NCI-H1105 (cell line): ENCODE measurements at places on chromosomes 7 and 10.

DNA sequence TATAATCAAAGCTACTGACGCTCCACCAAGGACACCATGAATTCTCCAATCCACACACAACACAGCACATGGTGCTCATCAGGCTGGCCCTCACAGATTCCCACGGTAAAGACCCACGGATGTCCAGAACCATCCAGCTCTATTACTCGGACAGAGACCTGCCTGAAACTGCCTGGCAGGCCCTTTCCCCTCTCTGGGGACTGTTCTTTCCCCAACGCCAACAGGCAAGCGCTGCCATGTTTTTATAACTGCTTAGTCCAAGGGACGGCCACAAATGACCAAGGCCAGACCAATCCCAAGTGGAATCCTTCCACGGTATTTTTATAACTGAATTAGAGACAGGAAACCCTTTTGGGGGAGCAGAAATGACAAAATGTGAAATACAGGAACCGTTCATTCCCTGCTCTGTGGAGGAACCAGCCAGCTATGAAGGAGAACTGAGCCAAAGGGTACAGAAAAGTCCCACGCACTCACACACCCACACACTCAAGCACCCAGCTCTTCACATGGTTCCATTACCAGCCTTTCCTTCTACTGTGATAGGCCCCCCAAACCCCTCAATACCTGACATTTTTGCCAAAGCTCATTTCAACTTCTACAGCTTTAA is 4.1 kb downstream of the PIP4K2A start:
- DNase-seq: no peak

DNA sequence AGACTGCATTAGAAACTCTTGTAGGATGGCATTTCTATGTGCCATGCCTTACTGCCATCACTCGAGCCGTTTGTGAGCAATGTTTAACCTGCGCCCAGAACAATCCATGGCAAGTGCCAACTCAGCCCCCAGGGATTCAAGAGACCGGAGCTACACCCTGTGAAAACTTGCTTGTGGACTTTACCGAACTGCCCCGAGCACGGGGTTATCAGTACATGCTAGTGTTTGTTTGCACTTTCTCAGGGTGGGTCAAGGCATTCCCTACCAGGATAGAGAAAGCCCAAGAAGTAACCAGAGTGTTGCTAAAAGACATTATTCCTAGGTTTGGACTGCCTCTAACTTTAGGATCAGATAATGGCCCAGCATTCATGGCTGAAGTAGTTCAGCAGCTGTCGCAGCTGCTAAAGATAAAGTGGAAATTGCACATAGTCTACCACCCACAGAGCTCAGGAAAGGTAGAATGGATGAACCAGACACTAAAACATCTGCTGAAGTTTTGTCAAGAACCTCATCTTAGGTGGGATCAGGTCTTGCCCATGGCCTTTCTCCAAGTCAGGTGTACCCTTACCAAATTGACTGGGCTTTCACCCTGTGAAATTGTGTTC is 8.9 kb upstream of the CYREN start:
- DNase-seq: no peak

- DNase-seq: no peak
Observed at GRCh38 chr10:100186253-100187212, 704 bp upstream of the ERLIN1 start.

- DNase-seq: no peak
Observed at GRCh38 chr10:16049050-16049449, 188.7 kb upstream of the MINDY3 start.

GRCh38 chr7:116652793-116653192 is 19.2 kb upstream of the MET start:
- DNase-seq: no peak

DNA sequence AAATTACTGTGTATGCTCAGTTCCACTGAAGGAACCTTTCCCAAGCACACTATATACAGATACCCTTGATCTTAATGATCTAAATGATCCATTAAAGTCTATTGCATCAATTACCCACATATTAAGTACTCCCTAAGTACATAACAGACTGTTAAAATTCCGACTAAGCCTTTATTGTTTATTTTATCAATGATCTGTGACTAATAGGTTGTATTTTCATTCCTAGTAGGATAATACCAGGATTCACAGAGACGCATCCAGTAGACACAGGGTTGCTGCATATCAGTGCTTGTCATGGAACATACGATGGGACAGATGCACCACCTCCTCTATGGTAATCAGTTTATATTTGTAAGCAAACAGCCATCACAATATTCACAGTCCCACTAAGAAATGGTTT is 159.6 kb upstream of the SLC26A5 start:
- no peak for DNase-seq

GRCh38 chr7:119197172-119197876 is 972.8 kb downstream of the ANKRD7 start:
- no peak for DNase-seq

DNA sequence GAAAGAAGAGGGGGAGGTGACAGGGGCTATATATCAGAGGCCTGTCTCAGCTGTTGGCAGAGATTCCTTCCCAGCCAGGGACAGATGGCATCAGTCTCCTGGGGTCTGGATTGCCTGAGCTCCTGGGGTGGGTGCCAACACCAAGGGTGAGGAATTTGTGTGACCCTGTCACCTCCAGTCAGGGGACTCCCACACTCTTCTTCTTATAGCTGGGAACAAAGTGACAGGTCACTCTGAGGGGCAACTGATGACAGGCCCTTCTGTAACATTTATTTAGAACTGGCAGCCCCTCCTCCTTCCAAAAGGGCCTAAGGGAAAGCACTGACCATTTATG is 53.7 kb upstream of the DUSP5 start:
- DNase-seq: no peak

DNA sequence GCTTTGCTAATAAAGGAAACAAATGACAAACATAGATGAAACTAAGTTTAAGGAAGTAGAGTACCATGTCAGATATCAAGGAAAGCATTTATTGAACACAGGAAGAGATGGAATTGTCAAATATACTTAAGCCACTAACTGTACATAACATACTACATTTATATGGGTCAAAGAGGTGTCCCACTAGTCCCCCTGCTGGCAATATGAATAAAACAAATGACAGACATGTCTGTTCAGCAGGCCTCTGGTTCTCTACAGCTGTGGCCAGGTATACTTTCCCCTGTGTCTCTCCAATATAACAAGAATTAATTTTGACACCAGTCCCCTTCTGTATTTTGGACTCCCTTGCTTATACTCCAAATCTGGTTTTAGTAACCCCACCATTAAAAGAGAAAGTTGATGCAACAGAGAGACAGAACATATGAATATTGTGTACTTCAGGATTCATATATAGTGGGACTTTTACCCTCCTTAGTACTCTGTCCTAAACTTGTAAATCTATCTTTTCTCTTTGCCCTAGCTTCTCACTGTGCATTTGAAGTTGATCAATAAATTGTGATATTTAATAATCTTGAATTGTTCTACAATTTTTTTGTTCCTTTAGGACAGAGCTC is 42.9 kb downstream of the CD36 start:
- DNase-seq: peak; percentile 29

DNA sequence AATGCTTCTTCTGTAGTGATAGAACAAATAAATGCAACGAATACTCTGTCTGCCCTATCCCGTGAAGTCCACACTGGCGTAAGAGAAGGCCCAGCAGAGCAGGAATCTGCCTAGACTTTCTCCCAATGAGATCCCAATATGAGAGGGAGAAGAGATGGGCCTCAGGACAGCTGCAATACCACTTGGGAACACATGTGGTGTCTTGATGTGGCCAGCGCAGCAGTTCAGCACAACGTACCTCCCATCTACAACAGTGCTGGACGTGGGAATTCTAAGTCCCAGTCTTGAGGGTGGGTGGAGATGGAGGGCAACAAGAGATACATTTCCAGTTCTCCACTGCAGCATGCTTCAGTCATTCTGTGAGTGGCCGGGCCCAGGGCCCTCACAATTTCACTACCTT is 45.8 kb downstream of the FIGNL1 start:
- no peak for DNase-seq

DNA sequence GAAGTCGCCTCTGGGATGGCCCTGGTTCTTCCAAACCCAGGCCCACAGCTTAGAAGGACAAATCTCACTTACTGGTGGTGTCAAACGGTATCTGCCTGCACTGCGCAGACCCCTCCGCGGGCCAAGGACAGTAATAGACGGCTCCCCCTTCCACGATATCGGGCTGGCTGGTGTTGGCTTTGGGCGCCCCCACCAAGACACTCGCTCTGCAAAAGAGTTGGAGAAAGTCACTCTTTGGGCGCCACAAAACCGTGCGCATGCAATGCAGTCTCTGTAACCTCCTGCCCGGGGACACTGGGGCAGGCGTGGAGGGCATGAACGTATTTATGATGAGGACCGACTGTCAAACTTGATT is 1.1 kb downstream of the ITGA8 start:
- DNase-seq: no peak

DNA sequence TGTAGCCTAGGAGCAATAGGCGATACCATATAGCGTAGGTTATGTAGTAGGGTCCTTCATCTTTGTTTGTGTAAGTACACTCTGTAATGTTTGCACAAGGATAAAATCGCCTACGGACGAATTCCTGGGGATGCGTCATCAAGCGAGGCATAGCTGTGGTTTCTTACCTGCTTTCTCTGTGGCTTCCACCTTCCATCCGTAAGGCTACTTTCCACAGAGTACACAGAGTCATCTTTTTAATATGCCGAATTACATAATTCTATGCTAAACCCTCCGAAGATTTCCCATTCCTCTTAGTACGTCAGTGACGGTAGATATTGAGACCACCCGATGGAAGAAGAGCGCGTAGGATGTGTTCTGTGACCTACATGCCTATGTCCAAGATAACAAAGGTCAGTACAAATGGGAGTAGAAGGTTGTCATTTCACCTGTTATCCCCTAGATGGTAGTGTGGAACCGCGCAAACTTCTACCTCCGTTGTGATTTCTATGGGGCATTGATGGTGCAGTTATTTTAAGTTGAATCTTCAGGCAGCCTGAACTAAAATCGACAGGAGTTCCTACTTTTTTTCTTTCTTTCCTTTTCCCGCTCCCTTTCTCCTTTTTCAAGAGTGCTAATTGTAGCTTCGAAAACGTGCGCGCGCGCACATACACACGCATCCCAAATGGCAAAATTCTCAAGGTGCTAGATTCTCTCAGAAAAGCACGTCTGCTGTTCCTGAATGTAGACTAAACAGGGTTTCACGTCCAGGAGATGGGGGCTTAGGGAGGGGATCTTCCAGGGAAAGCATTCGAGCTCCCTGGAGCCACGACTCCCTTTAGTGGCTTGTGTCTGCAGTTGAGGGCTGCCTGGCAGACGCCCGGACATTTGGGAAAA is 111.7 kb upstream of the MBL2 start:
- no peak for DNase-seq

DNA sequence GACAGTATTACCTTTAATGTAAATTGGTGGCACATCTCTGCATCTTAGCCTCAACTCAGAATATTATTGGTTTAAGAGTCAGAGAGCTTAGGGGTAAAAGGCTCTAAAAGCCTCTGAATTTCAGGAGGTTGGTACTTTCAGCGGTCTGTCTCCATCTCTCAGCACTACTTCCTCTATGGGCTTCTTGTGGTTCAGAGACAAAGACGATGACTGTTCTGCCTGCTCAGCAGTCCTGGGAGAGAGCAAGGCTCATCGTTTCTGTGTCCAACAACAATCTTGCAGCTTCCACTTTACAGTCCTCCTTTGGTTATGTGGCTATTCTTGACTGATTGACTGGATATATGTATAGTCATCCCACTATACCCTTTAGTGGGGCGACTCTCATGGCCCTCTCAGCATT is 394.7 kb downstream of the AUTS2 start:
- no peak for DNase-seq

DNA sequence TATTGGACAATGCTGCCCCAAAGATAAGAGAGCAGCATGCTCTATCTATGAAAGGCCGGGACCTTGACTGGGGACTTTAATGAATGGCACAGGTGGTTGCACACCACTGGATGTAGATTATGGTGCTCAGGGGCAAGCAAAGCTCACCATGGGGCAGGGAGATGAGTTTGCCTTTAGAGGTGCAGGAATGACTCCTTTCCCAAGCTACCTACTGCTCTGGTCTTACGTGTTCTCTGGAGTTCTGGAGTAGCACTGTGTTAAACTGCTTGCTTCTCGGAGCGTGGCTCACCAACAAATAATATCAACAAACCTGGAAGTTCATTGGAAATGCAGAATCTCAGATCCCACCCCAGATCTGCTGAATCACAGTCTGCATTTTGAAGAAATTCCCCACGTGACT is 445.3 kb downstream of the RPS24 start:
- no peak for DNase-seq

GRCh38 chr7:82179311-82179710 is 264.3 kb downstream of the CACNA2D1 start:
- DNase-seq: no peak

- DNase-seq: no peak
Observed at GRCh38 chr10:132681858-132682755, 103.8 kb downstream of the NKX6-2 start.

GRCh38 chr7:132317701-132318351 is 258.4 kb downstream of the PLXNA4 start:
- no peak for DNase-seq

GRCh38 chr10:62850646-62851045 is 34.5 kb upstream of the EGR2 start:
- DNase-seq: no peak

DNA sequence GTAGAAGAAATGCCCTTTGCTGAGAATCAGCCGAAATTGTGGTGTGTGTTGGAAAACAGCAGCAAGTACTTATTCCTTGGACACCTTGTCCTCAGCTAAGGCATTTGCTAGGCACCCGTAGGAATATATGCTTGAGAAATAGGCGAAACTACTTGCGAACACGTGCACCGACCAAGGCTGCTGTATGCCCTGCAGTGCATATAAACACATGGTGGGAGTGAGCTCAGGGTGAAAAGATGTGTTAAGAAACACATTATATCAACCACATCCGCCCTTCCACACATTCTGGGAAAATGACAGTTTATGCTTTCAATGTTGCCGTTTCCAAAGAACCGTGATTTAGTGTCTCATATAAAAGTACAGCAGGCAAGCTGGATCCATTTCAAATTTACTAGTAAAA is 199.2 kb downstream of the JCAD start:
- DNase-seq: no peak

DNA sequence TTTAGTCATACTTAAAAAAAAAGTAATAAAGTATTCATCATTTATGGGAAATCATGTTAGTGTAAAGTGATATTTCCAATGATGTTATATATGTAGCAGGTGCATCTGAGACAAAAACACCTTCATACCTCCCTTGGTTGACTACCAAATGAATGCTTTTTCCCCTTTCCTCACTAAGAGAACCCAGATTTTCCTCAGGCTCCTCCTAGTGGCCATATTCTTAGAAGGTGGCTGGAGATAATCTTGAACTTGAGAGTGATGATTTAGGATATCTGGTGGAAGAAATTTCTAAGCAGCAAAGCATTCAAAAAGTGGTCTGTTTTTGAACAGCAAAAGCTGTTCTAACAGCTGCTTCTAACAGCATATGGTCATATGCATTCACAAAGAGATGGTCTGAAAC is 16.8 kb upstream of the DNAH11 start:
- DNase-seq: no peak

DNA sequence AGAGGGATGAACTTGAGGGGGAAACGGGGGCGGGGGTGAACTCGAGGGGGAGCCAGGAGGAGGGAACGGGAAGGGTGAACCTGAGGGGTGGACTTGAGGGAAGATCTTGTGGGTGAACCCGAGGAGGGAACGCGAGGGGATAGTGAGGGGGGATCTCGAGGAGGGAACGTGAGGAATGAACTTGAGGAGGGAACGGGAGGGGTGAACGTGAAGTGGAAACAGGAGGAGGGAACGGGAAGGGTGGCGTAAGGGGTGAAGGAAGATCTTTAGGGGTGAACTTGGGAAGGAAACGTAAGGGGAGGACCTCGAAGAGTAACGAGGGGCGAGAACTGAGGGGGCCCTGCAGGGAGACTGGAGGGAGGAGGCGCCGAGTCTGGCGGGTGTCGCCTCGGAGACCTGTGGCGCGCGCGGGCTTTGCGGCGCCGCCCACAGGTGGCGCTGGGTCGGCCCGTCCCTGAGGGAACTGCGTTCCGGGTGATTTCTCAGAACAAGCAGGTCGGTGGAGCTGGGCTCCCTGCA is 651 bp downstream of the MYO3A start:
- DNase-seq: no peak
